ENCODE measurements at places on chromosomes 12 and 14.

GRCh38 chr12:49984476-49985359, 12.0 kb downstream of the AQP6 start:
- peak; percentile 51 for DNase-seq

GRCh38 chr12:56159482-56160192, 1.5 kb downstream of the MYL6 start:
- no peak for DNase-seq

DNA sequence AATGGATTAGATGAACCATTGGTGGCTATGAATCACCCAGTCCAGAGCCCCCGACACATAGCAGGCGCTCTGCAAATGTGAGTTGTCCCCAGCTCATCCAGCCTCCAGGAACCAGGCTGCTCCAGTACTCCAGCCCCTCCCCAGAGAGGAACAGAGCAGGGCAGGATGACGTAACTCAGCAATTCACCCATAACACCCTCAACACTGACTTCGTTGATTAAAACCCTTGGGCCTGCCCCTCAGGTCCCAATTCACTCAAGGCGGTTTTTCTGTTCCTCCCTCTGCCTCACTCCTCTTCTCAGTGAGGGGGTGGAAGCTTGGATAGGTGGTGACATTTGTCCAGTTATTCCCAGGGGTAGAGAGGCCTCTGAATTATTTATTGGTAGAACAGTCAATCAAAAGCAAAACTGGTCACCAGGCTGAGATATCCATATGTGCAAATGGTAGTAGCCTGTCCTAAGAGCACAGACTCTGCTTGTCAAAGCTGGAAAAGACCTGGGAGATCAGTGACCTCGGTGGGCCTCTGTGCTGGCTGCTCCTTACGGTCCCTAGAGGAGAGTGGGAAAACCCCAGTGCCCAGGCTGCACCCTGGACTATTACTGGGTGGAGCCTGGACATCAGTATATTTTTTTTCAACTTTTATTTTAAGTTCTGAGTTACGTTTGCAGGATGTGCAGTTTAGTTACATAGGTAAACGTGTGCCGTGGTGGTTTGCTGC, 97.0 kb downstream of the CMKLR1 start:
- peak; percentile 56 for DNase-seq

DNA sequence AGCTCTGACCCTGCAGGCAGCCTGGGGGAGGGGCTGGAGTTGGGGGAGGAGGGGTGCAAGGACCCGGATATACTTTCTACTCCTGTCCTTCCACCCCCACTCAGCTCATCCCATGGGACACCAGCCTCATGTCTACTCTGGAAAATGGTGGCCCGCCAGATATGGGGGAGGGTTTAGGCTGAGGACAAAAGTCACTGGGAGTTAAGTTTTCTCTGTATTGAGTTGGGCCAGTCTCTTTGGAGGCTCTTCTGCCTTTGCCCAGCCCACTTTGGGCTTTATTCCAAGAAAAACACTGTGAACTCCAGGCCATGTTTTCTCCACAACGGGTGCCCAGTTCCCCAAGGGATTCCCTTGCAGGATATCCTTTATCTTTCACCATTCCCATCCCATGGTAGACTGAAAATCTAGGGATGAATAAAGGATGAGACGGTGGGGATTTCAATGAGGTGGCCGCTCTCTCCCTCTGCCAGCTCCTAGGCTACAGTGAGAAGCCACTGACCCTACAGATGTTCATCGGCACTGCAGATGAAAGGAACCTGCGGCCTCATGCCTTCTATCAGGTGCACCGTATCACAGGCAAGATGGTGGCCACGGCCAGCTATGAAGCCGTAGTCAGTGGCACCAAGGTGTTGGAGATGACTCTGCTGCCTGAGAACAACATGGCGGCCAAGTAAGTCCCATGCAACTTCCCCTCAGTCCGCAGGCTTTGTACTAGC, 4.9 kb downstream of the NFATC4 start:
- DNase-seq, result peak; percentile 31

DNA sequence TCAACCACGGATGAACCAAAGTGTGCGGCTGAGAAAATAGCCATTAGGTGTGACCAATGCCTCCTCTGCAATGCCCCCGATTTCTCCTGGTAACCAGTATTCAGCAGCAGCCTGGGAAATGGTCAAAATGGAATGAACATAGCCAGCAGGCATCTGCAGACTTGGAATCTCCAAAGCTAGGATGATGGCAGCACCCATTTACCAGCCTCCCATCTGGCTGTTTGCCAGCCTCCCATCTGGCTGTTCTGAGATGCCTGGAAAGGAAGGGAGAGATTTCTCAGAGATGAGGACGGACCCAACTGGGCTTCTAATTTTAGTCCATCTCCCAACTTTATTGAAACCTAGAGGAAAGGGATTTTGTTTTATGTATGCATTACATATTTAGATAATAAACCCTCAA, 16.2 kb downstream of the CLMN start:
- no peak for DNase-seq

DNA sequence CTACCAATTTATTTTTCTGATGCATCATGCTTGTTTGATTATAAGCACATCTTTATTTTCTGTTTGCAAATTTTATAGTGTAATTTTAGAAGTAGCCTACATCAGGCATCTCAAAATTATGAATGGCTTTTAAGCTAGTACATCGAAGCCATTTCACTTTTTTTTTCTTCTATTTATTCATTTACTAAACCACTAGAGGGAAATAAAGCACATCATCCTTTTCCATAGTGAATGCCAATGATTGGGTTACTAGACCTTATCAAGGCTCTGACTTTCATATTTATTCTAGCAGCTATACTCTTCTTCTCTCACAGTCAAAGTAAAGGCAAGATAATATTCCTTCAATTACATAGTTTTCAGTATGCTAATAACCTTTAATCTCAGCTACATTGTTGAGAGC, 736.4 kb upstream of the LRFN5 start:
- DNase-seq, result no peak

DNA sequence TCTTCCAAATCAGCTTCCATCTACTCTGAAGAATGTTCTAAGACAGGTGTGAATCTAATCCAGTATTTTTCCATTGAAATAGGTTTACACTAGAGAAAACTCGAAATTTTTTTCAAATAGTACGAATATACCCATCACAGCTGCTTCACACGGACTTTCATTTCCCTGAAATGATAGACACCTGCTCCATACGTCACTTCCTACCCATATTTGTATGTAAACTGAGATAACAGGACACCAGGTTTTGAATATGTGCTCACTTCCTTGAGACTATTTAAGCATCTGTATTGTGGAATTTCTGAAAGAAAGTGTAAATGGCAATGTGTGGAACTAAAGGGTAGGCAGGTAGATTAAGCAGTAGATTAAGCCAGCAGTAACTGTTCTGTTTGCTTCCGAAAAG, 13.4 kb upstream of the ITPR2 start:
- no peak for DNase-seq
